ENCODE measurements at places on chromosomes 16 and 17. TPM values are rescaled to one million over a fixed set of nuclear protein-coding genes. Genes with fewer than 3 reads are reported as not detected.
A peak's percentile ranks its signal among the peaks of the same experiment; 100 is the strongest.

- DNase-seq: no peak
Measured at GRCh38 chr17:35731917-35732805, 722 bp downstream of the RASL10B start.

- no peak for DNase-seq
Measured at GRCh38 chr17:40293363-40293762, 5.7 kb downstream of the CDC6 start.

DNA sequence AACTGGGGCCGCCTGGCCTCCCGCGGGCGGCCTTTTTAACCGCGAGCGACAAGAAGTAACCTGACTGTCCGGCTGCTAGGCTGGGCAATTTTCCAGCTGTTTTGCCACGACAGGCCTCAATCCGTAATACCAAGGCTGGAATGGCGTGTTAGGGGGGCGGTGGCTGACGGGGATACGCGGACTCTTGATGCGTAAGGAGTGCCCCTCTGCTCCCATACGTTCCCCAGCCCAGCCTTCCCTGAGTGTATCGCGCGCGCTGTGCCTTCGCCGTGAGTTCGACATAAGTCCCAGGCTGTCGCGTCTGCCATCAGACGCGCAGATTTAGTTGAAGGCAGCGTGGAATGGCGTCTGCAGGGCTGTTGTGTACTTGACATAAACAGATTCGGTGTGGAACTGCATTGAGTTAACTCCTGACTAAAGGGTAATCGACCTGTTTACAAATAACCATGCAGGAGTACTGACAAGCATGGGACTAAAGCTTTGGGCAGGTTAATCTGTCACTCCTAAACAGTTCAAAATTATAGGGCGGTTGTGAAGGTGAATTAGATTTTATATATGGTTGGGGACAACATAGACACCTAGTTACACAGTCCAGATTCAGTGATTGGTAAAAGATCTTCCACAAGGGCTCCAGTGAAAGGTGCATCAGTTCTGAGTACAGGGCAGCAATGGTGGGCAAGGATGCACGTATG, 16.6 kb upstream of the ERN1 start:
- DNase-seq: no peak

DNA sequence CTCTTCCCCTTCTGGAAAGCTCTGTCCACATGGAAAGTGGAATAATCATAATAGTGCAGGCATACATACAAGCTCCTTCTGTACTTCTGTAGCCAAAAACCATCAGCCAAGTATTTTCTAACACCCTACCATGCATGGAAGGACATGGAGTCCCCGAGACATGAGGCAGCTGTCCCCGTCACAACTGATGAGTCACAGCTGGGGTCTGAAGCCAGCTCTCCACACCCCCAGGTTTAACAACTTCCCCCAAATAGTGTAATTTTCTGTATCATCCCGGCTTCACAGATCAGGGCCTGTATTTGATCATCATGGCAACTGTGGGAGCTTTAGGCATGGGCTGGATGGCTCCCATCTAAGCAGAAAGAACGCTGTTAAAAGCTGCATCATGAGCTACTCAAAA, 16.6 kb downstream of the C16orf96 start:
- no peak for DNase-seq

- no peak for DNase-seq
Measured at GRCh38 chr17:43615330-43616028, 46.2 kb downstream of the MEOX1 start.

DNA sequence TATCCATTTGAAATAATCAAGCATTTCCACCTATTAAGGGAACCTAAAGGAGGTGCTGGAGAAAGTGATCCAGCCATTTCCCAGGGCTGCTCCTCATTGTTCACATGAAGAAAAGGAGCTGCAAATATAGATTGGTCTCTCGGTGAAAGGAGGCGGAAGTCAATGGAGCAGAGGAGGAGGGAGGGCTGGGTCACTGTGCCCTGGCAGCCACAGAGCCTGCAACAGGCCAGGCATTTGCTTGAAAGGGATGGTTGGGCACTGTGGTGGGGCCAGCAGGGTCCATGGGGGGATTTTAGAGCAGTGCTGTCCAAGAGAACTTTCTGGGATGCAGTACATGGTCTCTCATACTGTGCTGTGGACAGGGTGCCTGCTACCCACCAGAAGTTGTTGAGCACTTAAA, 173.2 kb downstream of the CYLD start:
- no peak for DNase-seq

DNA sequence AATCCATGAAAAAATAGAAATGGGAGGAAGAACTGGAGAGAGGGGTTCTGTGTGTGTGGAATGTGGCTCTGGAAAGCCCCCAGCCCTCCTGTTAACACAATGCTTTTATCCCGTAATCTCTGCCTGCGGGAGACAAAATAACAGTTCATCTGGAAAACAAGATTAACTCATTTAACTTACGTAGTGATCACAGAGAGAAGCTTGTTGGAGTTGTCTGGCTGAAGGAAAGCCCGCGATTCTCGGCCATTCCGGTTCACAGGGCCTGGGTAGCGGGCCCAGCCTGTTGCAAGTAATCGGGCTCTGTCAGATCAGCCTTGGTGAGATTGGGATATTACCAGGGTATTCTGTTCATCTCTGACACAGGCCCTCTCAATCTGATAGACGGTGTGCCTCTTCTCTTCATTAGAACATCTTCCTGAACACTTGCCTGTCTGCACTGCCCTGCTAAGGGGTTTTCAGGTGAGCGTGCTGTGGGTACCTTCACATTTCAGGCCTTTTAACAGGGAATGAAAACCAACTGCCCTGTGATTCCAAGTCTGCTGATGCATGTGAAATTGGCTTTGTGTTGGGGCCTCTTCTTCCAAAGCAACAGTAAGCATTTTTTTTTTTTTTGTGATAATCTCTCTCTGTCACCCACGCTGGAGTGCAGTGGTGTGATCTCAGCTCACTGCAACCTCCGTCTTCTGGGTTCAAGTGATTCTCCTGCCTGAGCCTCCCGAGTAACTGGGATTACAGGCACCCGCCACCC, 609.9 kb downstream of the WWOX start:
- no peak for DNase-seq

DNA sequence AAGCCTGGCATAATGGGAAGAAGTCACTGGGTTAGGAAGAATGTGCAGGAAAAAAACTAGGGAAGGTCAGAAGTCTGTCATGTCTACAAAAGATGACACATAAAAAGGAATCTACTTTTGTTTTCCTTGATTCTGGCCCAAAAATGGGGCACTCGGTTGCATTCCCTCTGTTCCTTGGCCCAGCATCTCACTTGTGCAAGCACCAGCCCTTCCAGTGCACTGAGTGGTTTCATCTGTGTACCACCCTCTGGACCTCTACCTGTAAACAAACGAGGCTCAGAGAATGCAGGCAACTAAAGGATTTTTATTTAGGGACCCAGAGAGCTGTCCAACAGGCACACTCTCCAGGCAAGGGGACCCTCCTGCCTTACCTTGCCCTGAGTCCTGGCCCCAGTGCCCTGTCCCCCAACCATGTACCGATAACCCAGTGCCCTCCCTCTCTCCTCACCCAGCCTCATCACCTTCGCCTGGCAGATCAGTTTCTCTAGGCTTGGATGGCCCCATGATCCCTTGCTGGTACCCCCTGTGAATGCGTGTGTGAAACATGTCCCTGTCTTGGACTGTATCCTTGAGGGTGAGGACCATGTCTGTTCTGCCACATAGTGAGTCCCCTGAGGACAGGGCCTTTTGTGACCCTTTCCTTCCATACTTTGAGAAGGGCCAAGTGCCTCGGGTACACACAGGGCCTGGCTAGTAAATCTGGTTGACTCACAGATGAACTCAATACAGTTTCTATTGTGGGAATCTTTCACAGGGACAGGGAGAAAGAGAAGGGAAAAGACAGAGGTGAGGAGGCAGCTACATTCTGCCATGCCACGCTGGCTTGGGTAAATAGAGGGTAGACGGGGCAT, 13.3 kb downstream of the NXPH3 start:
- peak; percentile 88 for DNase-seq

DNA sequence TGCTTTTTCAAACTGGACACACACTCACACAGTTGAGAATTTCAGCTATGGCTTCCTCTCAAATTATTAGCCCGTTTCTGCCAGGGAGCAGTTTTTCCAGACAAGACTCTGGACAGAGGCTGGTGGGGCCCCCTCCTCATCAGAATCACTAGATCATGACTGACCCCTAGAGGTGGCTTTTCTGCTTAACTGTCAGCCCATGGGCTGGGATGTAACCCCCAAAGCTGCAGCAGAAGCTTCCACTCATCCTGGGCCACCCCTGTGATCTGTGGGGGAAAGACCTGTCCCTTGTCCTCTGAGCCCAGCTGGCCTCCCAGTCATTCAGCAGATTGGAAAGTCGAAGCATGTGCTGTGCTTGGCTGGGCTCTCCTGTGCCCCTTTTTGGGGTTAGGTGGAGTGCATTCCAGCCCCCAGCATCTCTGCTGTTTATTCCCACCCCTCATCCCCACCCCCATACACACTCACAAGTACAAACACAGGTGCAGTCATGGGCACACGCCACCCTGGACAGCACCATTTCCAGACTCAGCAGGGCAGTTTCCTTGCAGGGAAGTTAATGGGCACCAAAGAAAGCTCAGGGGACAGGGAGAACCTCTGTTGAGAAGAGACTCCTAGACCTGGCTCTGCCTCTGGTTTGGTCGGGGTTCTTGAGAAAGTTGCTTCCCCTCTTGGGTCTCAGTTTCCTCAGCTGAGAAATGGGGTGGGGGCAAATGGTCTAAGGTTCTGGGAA, 77.6 kb upstream of the RBL2 start:
- DNase-seq: peak; percentile 90

DNA sequence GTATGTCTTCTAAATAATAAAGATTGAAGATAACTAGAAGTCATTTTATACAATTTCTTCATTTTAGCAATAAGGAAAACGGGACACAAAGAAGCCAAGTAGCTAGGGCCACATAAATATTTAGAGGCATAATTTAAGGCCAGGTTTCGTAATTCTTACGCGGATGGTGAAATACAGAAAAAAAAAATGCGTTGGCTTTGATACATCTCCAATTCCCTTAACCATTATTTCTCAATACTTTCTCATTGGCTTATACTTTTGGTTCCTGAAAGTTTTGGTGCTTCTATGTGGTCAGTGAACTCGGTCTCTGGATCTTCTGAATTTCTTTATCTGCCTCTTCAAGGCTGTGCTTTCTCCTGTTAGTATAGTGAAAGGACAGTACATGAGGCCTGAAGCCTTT, 888.1 kb downstream of the KCNJ2 start:
- DNase-seq: no peak

DNA sequence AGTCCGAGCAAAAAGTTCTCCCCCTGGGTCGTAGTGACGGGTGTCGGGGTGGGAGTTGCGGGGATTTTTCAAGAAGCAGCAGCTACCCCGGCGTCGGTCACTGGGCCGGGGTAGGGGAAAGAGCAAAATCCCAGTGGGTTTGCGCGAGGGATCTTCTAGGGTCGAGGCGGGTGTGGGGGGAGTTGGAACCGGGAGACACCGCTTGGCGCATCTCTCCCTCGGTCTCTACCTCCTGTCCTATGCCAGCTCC, 2.3 kb upstream of the UBTF start:
- peak; percentile 93 for DNase-seq

DNA sequence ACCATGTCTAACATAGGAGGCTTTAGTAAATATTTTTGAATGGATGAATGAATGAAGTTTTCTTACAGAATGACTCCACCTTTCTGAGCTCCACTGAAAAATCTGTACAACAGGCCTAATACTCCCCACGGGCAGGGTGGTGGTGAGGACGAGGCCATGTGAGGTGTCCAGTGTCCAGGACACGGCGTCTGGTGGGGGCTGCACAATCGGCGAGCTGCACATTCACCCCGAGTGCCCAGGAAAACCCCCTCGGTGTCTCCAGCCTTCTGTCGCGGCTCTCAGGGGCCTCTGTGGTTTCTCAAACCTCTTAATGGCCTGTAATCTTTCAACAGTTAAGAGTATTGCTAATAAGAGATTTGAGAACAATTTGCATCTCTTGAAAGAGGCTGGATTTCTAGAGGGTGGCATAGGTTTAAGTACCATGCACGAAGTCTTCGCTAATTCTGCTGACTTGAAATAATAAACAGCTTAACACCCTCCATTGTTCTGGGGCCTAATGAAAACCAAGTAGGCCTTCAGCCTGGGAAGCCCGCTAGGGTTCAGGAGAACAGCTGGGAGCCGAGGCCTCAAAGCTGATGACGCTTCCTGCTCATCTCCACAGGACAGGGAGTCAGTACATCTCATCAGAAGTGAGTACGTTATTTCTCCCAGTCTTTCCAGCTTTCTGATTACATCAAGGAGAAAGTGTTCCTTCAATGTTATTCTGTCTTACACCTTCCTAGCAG, 304.6 kb upstream of the FOXF1 start:
- no peak for DNase-seq

DNA sequence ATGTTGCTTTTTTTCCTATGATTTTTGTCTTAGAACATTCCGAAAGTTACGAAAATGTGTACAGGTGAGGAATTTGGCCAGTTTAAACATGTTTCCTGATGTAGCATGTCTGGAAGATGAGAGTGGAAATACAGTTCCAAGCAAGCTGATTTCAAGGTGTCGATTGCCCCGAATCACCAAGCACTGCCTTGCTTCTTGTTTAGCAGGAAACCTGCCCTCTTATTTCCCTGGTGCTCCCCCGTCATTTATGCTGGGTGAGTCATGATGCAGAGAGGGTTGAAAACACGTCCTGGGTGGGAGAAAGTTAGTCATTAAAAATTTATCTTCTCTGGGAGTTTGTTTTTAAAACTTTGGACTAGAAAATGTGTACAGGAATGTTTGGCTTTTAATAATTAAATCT, 608.6 kb upstream of the EEF2KMT start:
- no peak for DNase-seq

- DNase-seq: no peak
Measured at GRCh38 chr16:83955218-83956130, 2.4 kb downstream of the OSGIN1 start.

GRCh38 chr17:17503566-17504130, 7.5 kb upstream of the RASD1 start:
- no peak for DNase-seq

Gene RNF157
- total RNA-seq: 2.1 TPM

Gene XYLT1
- 57.1 TPM for total RNA-seq

Gene BRIP1
- total RNA-seq: 0.33 TPM

Gene PROCA1
- 0.50 TPM for total RNA-seq

Gene C17orf50
- total RNA-seq: not detected

All from esophagus muscularis mucosa (tissue), 4 donors.